ENCODE measurements at places on chromosomes 12 and 14. TPM values are rescaled to one million over a fixed set of nuclear protein-coding genes. Genes with fewer than 3 reads are reported as not detected.

DNA sequence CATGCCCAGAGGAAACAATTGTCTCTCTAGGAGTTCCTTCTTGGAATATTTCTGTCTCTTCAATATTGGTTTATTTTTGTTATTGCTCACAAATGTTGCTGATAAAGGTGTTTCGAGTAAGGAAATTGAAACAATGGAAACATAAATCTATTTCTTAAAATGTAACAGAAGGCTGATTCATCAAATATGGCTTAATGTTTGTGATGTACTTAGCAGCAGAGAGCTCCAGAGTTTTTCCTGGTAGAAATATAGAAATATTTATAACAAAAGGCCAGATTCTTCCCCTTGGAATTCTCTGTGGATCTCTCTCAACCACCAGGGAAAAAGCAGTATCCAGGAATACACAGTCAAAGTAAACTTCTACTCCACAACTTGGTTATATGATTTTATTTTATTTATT, 149.2 kb upstream of the LRIG3 start:
- no peak for DNase-seq

GRCh38 chr14:76337635-76338545, 38.0 kb upstream of the ESRRB start:
- no peak for DNase-seq

DNA sequence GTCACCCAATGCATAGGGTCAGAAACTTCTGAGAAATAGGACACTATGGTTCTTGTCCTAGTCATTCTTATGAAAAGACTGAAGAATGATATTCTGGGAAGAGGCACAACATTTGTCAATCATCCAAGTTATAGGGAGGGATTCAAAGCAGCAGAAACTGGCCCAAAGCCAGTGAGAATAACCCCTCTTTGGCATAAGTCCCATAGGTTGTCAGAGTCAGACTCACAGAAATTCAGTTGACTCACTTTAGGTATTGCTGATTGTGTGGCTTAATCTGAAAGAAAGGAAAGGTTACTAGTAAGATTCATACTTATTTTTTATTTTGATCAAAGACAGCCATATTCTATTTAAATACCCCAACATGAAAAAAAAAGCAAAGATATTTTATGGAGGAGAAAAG, 151.0 kb downstream of the SRGAP1 start:
- DNase-seq = no peak

DNA sequence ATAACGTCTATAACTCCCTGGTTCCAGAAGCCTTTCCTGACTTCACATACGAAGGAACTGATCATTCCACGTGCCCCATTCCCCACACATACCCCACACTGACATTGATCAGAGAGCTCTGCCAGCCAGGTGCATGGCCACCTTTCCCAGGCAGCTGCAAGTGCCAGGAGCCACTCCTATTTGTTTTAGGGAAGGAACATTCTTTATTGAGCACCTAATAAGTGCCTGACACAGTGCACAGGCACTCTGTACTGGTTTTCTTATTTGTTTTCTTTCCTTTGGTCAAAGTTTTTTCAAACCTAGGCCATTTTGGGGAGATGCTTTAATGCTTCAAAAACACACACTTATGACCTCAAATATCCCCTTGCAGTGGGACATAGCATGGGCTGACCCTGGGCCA, 50.0 kb downstream of the PITPNM2 start:
- no peak for DNase-seq

DNA sequence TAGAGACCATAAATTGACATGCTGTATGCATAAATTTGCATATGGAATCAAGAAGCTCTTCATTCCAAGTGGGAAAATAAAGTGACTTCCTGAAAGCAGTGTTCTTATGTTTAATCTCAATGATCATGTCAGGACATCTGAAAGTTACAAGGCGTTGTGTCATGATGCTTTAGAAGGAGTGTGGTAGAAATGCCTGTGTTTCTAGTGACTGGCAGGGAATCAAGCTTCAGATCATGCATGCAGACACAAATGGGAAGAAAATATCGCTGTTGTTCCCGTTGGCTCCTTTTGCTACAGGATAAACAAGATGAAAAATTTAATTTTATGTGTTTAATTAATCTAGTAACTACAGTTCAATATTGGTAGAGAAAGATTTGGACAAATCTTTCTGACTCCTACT, 298.1 kb upstream of the SYT1 start:
- DNase-seq = no peak

- DNase-seq = no peak
Observed at GRCh38 chr14:85817430-85817829, 287.5 kb downstream of the FLRT2 start.

GRCh38 chr12:108502922-108503321, 12.2 kb upstream of the FICD start:
- DNase-seq = no peak

GRCh38 chr12:8969861-8970411, 19.4 kb upstream of the KLRG1 start:
- DNase-seq = no peak

DNA sequence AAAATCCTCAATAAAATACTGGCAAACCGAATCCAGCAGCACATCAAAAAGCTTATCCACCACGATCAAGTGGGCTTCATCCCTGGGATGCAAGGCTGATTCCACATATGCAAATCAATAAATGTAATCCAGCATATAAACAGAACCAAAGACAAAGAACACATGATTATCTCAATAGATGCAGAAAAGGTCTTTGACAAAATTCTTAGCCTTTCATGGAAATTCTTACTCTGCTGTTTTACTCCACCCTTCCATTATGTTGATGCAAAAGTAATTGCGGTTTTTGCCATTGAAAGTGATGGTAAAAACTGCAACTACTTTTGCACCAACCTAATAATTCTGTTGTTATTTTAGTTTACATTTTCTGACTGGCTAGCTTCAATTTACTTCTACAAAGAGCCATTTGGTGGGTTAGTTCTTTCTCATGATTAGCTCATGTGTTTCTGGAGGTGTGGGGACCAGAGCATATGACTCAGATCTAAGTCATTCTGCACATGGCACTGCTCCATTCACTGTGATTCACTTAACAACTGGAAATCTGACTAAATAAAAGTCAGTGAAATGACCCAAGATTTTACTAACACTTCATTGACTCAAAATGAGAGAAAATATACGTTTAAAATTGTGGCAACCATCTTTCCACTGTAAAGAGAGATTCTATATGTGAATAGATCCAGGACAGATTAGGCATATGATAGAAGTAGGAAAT, 99.9 kb downstream of the TMTC3 start:
- no peak for DNase-seq

GRCh38 chr12:112506513-112507166, 87.9 kb downstream of the PTPN11 start:
- no peak for DNase-seq

GRCh38 chr12:78406828-78407227, 457.7 kb upstream of the SYT1 start:
- DNase-seq = no peak

DNA sequence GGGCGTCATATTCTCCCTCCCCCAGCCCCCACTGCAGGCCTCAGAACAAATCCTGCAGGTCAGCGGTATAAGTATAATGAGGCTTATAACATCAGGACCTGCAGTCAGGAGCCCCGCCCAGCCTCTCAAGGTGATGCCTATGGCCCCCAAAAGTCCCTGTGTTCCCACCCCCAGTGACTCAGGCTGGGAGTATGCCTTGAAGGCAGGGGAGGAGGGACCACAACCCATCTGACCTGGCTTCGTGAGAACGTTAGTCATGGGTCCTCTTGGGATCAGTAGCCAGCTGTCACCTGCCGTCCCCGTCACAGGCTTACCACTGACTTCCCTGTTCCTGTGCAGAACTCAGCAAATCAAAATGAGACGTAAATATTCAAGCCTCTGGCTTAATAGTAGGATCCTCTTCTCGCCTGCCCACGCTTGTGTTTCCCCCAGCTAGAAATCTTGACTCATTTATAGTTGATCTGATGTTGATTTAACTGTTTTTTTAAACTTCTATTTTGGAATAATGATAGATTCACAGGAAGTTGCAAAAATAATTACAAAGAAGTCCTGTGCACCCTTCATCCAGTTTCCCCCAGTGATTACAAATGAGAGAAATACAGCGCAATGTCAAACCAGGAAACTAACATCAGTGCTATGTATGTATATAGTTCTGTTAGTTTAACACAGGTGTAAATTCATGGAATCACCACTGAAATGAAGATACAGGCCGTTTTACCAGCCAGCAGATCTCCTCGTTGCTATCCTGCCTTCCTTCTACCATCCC, 107.5 kb downstream of the ADGRD1 start:
- no peak for DNase-seq

DNA sequence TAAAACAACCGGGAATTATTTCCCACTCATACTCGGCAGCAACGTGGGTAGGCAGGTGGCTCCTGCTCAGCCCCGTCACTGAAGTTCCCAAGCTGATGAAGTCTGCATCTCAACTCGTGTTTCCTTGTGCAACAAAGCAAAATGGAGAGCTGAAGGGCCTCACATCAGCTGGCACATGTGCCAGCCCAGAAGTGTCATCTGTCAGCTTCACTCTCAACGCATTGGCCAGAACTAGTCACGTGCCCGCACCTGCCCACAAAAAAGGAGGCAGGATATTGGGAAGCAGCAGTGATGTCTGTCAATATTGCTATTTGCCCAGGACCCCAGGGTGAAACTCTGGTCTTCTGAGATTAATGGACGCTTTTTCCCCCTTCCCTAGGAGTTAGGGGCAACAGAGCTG, 344.0 kb downstream of the BCL11B start:
- DNase-seq = no peak

GRCh38 chr14:49892301-49892635, 614 bp upstream of the ARF6 start:
- DNase-seq = no peak

GRCh38 chr12:11769723-11770514, 120.4 kb downstream of the ETV6 start:
- no peak for DNase-seq

- DNase-seq = no peak
Observed at GRCh38 chr12:212415-212714, 1.6 kb downstream of the SLC6A12 start.

- no peak for DNase-seq
Observed at GRCh38 chr12:24014240-24014639, 64.8 kb upstream of the SOX5 start.

DNA sequence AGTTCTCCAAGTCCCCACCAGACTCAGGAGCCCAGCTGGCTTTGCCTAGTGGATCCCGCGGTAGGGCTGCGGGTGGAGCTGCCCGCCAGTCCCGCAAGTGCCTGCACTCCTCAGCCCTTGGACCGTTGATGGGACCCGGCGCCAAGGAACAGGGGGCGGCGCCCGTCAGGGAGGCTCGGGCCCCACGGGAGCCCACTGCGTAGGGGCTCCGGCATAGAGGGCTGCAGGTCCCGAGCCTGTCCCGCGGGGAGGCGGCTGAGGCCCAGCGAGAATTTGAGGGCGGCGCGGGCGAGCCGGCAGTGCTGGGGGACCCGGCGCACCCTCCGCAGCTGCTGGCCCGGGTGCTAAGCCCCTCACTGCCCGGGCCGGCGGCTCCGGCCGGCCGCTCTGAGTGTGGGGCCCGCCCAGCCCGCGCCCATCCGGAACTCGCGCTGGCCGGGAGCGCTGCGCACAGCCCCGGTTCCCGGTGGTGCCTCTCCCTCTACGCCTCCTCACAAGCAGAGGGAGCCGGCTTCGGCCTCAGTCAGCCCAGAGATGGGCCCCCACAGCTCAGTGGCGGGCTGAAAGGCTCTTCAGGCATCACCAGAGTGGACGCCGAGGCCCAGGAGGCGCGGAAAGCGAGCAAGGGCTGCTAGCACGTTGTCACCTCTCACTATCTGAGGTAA, 452.4 kb upstream of the LRFN5 start:
- no peak for DNase-seq

- DNase-seq = no peak
Observed at GRCh38 chr14:95424529-95424928, 91.9 kb downstream of the SYNE3 start.

DNA sequence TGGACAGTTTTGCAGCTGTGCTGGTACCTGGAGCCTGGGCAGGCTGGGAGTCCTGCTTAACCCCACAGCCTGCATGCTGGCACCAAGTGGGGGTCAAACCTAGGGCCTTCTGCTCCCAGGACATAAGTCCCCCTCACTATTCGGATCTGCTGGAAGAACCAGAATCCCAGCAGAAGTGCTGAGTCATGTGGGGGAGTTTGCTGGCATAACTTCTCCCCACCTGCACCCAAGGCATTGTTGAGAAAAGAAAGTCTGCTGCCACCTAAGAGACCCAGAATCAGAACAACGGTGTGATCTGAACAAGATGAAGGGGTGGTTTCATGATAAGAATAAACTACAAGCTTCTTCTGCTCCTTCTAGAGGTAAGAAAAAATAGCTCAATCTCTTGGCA, 102.7 kb downstream of the RBM19 start:
- no peak for DNase-seq

DNA sequence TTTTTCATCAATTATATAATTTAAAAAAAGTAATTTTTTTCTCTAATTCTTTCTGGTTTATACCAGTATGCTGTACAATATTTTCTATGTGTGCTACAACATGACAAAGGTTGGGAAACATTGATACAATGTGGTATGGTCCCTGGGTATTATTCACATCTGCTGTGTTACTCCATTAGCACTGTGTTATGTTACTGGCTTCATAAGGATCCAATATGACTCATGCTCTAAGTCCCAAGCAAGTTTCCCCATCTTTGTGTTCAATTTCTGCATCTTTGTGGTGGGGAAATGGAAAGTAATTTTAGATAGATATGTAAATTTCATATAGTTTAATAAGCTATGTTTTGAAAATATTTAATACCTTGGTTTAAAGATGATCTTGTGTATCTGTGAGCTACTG, 35.8 kb downstream of the FBXO33 start:
- no peak for DNase-seq

DNA sequence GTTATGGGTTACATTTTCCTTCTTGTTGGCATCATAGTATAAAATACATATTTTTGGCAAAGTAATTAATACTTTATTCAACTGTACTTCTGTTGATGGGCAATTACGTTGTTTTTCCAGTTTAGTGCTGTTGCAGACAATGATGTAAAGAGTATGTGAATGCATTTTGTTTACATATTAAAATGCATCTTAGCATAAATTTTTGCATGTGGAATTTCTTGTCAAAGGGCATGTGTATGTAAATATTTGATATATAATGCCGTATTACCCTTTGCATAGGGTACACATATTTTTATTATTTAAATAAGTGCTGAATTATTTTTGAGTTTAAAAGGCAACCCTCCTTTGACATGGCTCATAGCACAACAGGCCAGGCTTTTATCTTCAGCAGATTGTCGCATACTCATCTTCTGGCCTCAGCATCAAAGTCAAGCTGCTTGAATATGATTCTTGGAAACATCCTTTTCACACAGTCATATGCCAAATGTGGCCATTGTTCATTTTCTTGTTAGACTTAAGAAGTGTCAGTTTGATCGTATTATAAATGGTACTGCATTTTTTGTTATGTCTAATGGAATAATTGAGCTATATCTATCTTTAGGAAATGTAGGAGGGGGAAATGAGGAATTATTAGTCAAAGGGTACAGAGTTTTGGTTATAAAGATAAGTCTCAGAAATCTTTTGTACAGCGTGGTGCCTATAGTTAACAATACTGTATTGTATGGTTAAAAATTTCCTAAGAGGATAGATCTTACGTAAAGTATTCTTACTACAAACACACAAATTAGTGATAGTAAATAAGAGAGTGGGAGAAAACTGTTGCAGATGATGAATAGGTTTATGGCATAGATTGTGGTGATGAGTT, 138.5 kb downstream of the FUT8 start:
- DNase-seq = no peak

- no peak for DNase-seq
Observed at GRCh38 chr14:101178184-101179072, 274.9 kb upstream of the RTL1 start.

Gene FSCB
- polyA plus RNA-seq = not detected

Gene LRFN5
- polyA plus RNA-seq = 2.4 TPM

Gene RNF10
- polyA plus RNA-seq = 220 TPM

Gene TMPRSS12
- not detected for polyA plus RNA-seq

Gene PRDM4
- polyA plus RNA-seq = 18.4 TPM

Gene GLTP
- polyA plus RNA-seq = 56.4 TPM
